ENCODE measurements at places on chromosomes 12 and 14. TPM values are rescaled to one million over a fixed set of nuclear protein-coding genes. Genes with fewer than 3 reads are reported as not detected.

ASCL1 gene
- not detected for polyA plus RNA-seq

OVCH1 gene
- polyA plus RNA-seq, result not detected

SIX4 gene
- polyA plus RNA-seq, result not detected

ASPG gene
- polyA plus RNA-seq, result not detected

IRAK3 gene
- not detected for polyA plus RNA-seq

C3AR1 gene
- 0.53 TPM for polyA plus RNA-seq

Measured in IgD-negative memory B cell (primary cell).